ENCODE measurements at places on chromosomes 7 and 10.

- no peak for DNase-seq
Measured at GRCh38 chr10:57743711-57744110, 524.0 kb downstream of the IPMK start.

DNA sequence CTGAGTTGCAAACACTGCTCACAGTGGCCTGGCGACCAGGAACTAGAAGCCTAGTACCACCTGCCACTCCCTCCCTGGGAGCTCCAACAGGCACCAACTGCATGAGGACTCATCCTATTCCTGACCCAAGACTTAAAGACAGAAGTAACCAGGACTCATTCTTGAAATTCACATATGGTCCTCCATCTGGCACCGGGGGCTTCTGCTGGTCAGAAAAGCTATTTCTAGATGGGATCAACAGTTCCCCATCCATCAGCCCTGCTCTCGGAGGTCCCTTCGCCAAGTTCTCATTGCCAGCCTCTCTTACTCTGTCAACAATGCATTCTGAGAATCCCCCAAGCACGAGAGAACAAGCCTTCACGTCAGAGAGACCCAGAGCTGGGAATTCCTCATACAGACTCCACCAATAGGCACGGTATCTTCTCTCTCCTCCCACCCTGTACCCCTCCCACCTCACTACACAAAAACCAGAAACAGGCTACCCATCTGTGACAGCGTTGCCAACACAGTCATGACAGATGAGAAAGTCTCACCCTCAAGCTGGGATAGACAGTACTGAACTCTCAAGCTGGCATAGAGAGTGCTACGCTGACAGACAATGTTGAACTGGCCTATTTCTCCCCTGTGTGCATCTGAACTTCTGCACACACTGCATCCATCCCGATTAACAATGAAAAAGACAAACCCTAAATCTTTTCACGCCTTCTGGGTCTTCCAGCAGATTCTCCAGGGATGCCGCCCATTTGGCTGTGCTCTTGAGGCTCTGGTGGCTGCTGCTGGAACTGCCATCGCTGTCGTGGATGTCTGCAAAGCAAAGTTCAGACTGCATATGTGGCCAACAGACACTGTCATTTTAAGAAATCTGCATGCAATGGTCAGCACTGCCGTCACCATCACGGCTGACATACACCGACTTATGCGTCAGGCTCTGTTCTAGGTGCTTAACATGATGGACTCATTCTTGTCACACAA is 15.6 kb downstream of the RGS10 start:
- no peak for DNase-seq

DNA sequence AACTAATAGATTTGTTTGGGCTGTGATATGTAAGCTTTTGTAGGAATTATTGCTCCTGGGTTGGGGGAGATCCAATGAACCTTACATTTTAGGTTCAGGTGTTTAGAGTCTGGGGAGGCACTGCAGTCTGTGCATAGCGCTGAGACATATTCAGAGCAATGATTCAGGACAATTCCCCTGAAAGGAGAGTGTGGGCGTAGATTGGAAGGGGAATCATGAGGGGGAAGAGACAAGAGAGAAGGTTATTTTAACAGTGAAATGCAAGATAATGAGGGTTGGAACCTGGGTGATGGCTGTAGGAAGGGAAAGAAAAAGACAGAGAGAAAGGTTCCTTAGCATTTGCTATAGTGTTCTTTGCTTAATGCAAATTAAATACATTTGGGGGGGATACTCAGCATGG is 1013.4 kb downstream of the REEP3 start:
- no peak for DNase-seq

DNA sequence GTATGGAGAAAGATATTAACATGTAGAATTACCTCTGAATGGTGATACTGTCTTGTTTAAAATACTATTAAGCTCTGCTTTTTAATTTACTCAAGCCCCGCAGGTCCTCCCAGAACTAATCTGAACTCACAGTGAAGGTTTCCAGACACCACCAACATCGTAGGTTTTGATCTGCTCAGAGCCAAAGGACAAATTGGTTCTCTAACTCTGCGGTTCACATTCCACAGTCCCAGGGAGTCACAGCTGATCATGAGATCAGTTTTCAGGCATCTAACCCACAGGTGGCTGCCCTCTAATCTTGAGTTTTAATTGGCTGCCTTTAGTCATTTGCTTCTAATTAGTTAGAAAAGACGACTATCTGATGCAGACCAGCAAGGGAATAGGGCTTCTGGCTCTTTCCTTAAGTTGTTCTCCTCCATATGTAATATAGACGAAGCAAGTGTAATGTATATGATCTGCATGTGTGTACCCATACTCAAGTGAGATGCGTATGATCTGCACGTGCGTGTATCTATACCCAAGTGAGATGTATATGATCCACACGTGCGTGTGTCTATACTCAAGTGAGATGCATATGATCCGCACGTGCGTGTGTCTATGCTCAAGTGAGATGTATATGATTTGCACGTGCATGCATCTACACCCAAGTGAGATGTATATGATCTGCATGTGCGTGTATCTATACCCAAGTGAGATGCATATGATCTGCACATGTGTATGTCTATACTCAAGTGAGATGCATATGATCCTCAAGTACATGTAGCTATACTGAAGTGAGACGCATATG is 331.5 kb upstream of the NPVF start:
- DNase-seq, result no peak

DNA sequence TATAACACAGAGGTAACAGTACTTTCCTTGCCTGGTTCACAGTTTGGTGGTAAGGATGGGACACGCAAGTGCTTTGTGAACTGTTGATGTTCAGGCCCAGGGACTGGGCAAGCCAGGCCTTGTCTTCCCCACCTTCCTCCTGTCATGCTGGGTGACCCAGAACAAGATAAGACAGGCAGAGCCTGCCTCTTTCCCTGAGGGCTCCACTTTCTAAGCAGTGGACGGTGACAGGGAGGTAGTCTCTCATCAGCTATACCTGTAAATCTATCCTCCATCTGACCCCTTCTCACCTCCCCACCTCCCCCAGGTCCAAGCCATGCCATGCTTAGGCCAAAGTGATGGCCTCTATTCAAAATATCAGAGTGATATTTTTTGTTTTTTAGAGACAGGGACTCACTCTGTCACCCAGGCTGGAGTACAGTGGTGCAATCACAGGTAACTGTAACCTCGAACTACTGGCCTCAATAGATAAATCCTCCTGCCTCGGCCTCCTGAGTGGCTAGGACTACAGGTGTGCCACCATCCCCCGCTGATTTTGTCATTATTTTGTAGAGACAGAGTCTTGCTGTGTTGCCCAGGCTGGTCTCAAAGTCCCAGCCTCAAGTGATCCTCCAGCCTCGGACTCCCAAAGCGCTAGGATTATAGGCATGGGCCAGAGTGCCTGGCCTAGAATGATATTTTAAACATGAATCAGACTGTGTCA is 42.8 kb downstream of the PDLIM1 start:
- DNase-seq, result no peak

DNA sequence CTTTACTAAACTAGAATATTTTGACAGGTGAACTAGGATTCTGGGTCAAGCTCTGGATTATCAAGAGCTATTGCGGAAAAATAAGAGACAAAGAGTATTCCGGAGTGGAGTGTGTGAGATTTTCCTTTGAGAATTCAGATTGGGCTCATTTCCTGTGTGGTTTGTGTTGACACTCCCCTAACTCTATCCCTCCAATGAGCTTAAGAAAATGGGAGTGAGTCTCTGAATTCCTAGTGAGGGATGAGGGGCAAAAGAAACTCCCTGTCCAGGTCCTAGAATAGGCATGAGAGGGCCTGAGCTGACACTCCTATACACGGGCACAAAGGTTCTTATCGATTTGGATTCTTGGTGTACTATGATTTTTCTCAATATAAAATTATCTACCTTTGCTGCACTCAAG is 10.2 kb downstream of the KLF14 start:
- DNase-seq, result no peak

GRCh38 chr7:140911746-140912145 is 13.0 kb downstream of the BRAF start:
- DNase-seq, result no peak

- no peak for DNase-seq
Measured at GRCh38 chr10:52883996-52884871, 111.7 kb upstream of the MBL2 start.

DNA sequence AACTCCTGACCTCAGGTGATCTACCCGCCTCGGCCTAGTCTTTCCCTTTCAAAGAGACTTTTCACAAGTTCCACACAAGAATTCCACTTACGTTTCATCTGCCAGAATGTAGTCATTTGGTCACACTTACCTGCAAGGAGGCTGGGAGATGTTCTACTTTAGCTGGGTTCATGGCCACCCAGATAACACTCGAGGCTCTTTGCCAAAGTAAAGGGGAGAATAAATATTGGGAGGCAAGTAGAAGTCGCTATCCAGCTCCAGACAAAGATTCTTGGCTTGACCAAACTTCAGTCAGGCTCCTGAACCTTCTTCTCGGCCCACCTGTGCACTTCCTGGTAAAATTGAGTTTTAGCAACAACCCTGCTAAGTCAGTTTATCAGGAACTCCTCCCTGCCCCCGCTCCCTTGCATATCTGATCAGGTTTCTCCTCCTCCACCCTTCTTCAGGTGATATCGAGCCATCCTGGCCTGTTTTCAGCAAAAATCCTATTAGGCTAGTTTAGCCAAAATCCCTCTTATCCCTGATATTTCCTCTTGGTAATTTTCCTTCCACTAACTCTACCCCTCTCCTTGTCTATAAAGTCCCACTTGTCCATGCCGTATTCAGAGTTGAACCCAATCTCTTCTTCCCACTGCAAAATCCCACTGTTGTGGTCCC is 25.1 kb upstream of the SAMD8 start:
- no peak for DNase-seq

DNA sequence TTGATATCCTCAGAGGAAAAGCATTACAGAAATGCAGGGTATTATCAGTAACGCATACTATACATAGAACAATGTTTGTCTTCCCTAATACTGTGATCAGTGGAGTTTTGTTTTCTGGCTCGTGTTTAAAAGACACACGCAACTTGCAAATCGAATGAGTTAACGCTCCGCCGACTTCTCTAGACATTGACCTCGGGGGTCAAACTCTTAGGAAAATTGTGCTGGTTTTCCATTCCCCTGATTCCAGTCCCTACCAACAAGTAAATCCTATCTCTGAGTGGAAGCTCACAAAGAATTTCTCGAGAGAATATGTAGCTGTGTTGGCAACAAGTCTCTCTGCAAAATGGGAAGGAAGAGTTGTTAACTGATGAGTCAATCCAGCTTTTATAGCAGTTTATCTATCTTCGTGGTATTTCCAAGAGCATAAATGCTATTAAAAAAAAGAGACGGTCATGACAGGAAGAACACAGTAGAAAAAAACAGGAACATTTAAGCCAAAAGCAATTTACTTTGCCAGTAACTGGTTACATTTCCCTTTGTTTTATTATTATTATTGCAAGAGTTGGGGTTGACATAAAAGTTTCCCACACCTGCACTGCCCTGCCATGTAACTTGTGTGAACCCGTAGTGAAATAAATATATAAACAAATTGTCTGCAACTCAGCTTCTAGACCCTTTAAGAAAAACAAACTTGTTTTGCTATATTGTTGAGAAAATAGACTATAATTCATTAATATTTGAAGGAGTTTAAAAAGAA is 144.4 kb downstream of the ARID5B start:
- no peak for DNase-seq

GRCh38 chr10:119509909-119510451 is 32.5 kb downstream of the RGS10 start:
- no peak for DNase-seq

GRCh38 chr10:131046194-131046593 is 265.3 kb downstream of the TCERG1L start:
- no peak for DNase-seq

DNA sequence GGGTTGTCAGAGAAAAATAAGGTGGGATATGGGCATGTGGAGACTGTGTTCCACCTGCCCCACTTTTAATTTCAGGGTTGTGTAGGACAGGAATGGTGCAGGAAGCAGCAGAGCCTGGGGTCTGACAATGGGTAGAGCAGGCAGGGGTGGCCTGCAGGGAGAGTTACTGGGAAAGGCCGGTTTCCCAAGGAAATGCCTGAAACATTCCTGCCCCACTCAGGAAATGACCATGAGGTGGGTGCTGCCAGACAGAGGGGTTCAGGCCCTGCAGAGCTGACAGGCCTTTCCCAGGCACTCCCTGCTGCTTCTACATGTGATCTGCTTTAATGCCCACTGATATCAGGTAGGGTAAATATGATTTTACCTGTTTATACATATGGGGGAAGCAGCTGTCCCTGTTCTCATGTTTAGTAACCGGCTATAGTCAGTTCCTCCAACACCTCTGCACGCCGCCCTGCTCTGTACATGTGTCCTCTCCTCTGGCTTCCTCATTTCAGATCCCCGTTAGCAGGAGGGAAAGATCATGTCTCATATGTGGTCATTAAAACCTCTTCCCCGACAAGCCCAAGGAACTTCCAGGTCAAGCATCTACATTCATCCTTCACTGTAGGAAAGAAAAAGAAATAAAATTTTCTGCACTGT is 118.6 kb upstream of the PRSS58 start:
- DNase-seq, result no peak

GRCh38 chr7:234708-235553 is 42.6 kb downstream of the FAM20C start:
- DNase-seq, result no peak

GRCh38 chr7:92987095-92987494 is 130.7 kb downstream of the SAMD9 start:
- DNase-seq, result no peak

GRCh38 chr7:51847461-51848134 is 531.0 kb upstream of the COBL start:
- DNase-seq, result no peak

DNA sequence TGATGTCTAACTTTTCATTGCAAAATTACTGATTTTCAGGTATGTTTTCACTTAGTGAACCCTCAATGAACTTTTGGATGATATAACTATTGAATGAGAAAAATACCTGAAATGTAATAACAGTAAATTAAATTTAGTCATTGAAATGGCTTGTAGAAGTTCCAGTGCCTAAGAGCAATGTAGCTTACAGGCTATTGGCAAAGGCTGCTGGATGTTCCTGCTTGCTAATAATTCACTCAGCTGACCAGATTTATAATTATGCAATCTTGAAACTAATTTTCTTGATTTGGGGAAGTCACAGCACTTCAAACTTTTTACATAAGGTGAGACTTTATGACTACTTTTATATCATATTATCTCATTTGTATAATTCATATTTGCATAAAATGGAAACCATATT is 73.2 kb downstream of the SORBS1 start:
- DNase-seq, result no peak

DNA sequence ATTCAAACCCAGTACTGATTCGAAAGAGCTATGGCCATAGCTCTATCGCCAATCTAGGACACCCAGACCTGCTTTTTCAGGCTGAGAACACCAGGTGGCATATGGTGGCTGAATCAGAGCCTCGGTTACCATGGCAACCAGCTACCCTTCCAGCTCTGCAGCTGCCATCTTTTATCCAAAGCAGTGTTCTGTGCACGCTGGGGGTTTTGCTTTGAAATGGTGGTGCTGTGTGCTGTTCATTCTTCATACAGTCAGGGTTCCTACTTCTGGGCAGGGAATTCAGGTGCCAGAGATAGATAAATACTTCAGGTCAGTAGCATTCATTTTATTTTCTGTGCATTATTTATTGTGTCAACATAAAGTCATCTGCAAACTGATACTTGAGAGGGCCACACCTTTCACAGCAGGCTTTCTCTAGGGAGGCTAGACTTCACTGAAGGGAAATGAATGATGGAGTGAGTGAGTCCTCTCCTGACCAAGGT is 85.4 kb downstream of the AKR1D1 start:
- peak; percentile 96 for DNase-seq
